ENCODE measurements at places on chromosomes 2 and 18.

- no peak for DNase-seq
These were observed 47.6 kb upstream of the TTC39C start for GRCh38 chr18:23966909-23967308.

GRCh38 chr2:31012406-31012805, 125.8 kb downstream of the GALNT14 start:
- DNase-seq: no peak

- no peak for DNase-seq
These were observed 6.1 kb downstream of the E2F6 start for GRCh38 chr2:11459816-11460215.

DNA sequence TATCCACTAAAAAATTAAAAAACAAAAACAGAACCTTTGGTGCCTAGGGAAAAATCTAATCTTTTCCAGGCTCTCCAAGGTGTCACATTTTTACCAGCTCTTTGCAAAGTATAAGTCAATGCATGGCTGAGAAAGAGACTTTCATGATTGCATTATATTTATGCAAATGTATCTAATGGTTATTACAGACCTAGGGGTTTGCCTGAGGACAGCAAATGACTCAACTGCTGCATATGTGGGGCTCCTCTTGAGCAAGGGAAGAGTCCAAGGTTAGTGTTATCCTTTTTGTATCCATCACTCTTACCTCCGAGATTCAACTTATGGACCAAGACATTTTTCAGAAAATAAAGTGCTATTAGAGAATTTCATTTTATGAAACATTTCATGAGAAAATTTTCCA, 33.9 kb upstream of the RMP24 start:
- DNase-seq: no peak

DNA sequence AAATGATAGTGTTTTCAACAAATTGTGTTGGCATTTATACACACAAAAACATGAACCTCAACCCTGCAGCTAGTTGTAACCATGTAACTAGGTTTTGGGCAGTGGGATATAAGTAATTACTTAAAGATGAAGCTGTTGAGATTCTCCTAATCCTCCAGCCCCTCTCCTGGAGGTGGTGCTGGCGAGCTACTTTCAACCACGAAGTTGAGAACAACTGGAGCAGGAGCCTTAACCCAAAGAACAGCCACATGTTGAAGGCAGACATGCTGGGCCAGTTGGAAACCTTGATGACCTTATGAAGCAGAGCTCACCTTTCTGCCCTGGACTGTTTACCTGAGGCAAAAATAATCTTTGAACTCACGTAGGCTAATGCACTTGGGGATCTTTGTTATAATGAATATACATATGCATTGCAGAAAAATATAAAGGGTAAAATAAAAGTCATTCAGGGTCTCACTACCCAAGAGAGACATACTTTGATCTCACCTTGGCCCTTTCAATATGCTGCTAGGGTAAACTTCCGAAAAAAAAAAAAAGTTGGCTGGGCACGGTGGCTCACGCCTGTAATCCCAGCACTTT, 89.6 kb upstream of the NPAS2 start:
- DNase-seq: no peak

DNA sequence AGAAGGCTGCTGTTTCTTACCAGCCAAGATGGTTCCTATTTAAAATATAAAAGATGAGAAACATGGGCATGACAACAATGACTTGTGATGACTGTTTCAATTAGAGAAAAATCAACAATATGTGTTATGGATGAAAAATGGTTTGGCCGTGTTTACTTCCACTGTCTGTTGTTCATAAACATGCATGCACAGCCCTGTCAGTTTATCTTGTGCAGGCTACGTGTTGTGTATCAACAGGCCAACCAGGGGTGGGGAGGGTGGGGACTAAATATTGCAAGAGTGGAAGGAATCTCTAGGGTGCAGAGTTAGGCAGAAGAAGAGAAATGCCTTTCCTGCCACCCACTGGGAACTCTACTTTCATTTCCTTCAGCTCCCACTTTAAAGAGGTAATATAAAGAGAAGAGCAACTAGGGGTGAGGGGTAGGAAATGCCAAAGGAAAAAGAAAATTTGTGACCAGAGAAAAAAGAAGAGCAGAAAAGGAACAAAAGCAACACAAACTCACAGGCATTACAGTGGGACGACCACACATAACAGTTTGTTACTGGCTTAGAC, 116.8 kb upstream of the MEIS1 start:
- DNase-seq: no peak

DNA sequence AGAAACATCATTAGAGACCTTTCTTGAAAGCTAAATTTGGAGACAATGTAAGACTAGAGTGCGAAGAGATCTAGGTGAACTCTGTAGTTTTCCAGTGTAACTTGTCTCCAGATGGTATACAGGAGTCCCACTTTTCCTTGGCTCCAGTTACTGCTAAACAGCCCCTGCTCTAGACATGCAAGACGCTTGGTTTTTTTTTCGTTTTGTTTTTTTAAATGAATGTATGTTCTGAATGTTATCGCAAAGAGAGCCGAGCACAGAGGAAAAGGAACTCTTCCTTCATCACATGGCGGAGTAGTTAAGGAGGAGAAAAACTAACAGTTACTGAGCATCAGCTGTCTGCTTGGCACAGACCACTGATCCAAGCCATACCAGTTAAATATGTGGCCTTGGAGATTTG, 2.4 kb downstream of the RALB start:
- DNase-seq: no peak

DNA sequence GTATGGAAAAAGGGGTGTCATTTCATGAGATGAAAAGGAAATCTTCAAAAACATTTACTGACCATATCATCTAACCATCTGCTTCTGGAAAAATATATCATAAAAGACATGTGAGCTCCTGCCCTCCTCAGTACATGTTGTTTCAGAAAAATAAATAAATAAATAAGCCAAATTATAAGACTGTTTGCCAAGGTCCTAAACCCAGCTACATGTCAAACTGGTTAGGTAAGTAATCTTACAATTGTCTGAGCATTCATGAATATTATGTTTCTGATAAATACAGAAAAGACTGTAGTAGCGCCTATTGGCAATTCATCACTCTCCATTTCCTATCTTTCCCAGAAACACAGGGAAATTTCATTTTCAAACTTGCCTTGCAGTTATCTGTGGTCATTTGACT, 138.9 kb upstream of the SETBP1 start:
- DNase-seq: no peak

DNA sequence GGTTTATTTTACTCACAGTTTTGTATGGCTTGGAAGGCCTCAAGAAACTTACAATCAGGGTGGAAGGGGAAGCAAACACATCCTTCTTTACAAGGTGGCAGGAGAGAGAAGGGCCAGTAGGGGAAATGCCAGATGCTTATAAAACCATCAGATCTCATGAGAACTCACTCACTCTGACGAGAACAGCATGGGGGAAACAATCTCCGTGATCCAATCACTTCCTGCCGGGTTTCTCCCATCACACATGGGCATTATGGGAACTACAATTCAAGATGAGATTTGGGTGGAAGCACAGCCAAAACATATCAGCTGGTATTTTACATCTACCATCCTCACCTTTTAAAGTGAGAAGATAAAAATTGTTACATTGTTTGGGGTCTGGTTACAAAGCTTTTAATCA, 427.9 kb upstream of the CDH7 start:
- DNase-seq: no peak

Data from activated CD4-positive, alpha-beta T cell treated with anti-CD3 and anti-CD28 coated beads, Interleukin-2, amount 50 U/mL, for 24 hours (primary cell).